ENCODE measurements at places on chromosomes 2 and 18.

DNA sequence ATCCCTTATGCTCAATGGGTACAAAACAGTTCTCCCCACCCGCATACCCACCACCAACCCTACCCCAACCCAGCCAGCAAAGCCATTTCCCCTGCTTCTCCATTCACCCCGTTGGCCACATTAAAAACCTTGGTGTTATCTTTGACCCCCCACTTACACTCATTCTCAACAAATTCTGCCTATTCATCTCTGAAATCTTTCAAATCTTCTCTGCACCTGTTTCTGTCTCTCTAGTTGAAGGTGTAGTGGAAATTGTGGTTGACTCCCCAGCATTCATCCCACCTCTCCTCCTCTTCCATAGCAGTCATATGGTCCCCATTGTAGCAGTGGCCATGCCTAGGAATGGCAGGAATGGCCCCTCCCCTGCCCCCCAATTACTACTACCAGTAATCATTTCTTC lies 20.5 kb upstream of the TET3 start:
- DNase-seq = no peak

- no peak for DNase-seq
These were observed 517.2 kb downstream of the PLCL1 start for GRCh38 chr2:198321522-198322088.

DNA sequence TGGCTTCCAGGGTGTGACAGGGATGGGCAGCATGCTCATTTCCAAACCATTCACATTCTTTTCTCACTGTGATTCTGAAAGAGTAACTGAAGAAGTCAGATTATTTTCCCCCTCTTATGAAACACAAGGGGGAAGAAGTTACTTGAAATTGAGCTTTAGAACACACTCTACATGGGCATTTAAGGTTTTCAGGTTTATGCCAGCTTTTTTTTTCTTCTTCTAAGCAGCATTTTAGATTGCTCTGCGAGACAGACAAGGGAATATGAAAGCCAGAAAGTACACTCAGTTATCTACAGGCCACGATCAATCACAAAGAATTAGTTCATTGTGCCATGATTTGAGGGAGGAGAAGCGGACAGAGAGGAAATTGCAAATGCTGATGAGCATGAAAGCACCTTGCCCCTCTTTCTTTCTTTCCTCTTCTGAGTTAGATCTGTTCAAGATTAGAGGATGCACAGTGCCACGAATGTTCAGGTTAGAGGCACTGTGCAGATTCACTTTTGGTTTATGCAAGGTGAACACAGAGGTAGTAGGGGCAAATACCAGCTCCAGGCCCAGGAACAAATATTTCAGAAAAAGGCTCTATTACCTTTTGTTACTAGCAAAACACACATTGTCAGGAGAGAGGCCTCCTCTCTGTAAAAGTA lies 49.2 kb downstream of the CXCR4 start:
- DNase-seq = no peak

GRCh38 chr2:88116669-88117432 lies 11.0 kb downstream of the FABP1 start:
- no peak for DNase-seq

DNA sequence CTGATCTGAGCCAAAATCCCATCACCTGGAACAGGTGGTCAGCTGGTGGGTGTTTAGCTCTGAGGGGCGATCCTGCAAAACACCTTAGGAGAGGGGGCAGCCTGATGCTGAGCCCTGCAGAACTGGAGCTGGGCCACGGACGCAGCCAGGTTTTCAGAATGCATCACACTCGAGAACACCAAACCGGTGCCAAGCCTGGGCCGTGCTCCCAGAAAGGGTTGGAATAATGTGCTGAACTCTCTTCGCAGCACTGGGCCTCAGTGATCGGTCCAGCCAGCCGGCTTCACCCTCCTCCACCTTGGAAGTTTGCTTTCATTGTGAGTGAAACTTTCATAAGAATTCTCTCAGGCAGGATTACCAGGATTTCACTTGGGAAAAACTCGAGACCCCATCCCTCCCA lies 56.5 kb upstream of the TTC39C start:
- no peak for DNase-seq
